Endothelial cell of umbilical vein (primary cell): ENCODE measurements at places on chromosomes 5 and 9. TPM values are rescaled to one million over a fixed set of nuclear protein-coding genes. Genes with fewer than 3 reads are reported as not detected.
A peak's percentile ranks its signal among the peaks of the same experiment; 100 is the strongest.

- no peaks in the 10 kb centered on the region for H3K27me3 ChIP-seq
- no peak overlapping the region for H3K4me3 ChIP-seq
- H3K4me1 ChIP-seq: no peaks in the 10 kb centered on the region
- no peak for DNase-seq
- no peak overlapping the region for H3K27ac ChIP-seq
- no peaks in the 10 kb centered on the region for H3K36me3 ChIP-seq
Observed at GRCh38 chr9:96459268-96460007, 9.5 kb downstream of the HABP4 start.

DNA sequence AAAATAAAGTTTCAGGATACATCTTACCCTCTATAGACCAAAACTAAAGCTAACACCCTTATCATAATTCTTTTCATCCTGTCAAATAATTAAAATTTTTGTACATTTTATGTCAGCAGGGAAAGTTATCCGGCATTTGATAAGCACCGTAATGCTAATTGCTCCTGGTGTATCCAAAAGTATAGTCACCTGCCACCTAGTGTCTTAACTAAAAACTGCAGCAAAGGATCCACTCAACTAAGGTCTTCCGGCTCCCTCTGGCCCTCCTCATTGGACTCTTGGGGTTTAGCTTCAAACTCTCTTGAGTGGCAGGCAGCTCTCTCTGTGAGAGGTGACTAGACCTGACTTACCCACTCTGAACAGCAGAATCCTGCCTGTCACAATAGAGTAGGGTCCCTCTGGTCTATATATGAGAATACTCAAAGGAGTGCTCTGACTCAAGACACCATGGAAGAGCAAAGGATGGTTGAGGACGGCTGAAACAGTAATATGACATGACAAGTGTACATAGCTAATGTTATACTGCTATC is 60.4 kb upstream of the CAST start:
- DNase-seq: peak; percentile 87
- no peaks in the 10 kb centered on the region for H3K27me3 ChIP-seq
- H3K27ac ChIP-seq: peak overlapping the region; percentile 90
- peaks cover 43% of the 10 kb centered on the region for H3K4me1 ChIP-seq

GRCh38 chr9:73640971-73641370 is 489.3 kb downstream of the ANXA1 start:
- H3K36me3 ChIP-seq: no peaks in the 10 kb centered on the region
- no peaks in the 10 kb centered on the region for H3K4me1 ChIP-seq
- H3K4me3 ChIP-seq: no peak overlapping the region
- H3K27ac ChIP-seq: no peak overlapping the region

DNA sequence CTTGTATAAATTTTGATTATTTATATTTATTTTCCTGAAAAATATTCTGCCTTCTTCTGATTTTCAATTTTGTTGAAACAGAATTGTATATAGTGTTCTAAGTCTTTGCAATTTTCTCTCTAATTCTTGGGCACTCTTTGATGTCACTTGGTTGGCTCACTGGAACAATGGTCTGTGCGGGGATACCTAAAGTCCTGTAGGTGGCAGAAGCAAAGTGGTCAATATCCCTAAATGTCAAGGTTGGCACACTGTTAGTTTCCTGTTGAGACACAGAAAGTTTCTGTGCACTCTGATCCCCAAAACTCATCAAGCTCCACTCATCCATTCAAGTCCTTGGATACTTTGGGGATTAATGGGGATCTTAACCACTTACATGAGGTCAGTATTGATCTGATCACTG is 480.8 kb upstream of the CCNG1 start:
- H3K27me3 ChIP-seq: no peaks in the 10 kb centered on the region
- no peaks in the 10 kb centered on the region for H3K4me1 ChIP-seq
- no peak overlapping the region for H3K27ac ChIP-seq
- H3K36me3 ChIP-seq: no peaks in the 10 kb centered on the region
- no peak overlapping the region for H3K4me3 ChIP-seq

GRCh38 chr9:91060520-91061343 is 259.1 kb downstream of the SYK start:
- no peak overlapping the region for H3K4me3 ChIP-seq
- H3K4me1 ChIP-seq: peaks cover 43% of the 10 kb centered on the region
- peak; percentile 98 for DNase-seq
- peak overlapping the region; percentile 68 for H3K27ac ChIP-seq
- no peaks in the 10 kb centered on the region for H3K27me3 ChIP-seq

- no peak overlapping the region for H3K27ac ChIP-seq
- H3K36me3 ChIP-seq: peaks cover 16% of the 10 kb centered on the region
- no peak overlapping the region for H3K4me3 ChIP-seq
- H3K4me1 ChIP-seq: peaks cover 5% of the 10 kb centered on the region
Observed at GRCh38 chr5:141529873-141530272, 41.0 kb downstream of the PCDHGC5 start.

The GOLM1 gene
- 94.9 and 108 TPM in 2 replicates for total RNA-seq

GRCh38 chr9:119095072-119095471 is 274.2 kb downstream of the BRINP1 start:
- no peak overlapping the region for H3K27ac ChIP-seq
- DNase-seq: no peak
- no peaks in the 10 kb centered on the region for H3K4me1 ChIP-seq

The PHF24 gene
- not detected in 2 replicates for total RNA-seq

- peak overlapping the region; percentile 90 for H3K4me3 ChIP-seq
- peaks cover 39% of the 10 kb centered on the region for H3K36me3 ChIP-seq
- no peak for DNase-seq
- no peaks in the 10 kb centered on the region for H3K27me3 ChIP-seq
- no peak overlapping the region for H3K27ac ChIP-seq
- peaks cover 37% of the 10 kb centered on the region for H3K4me1 ChIP-seq
Observed at GRCh38 chr5:179822444-179822990, 1.8 kb downstream of the SQSTM1 start.

DNA sequence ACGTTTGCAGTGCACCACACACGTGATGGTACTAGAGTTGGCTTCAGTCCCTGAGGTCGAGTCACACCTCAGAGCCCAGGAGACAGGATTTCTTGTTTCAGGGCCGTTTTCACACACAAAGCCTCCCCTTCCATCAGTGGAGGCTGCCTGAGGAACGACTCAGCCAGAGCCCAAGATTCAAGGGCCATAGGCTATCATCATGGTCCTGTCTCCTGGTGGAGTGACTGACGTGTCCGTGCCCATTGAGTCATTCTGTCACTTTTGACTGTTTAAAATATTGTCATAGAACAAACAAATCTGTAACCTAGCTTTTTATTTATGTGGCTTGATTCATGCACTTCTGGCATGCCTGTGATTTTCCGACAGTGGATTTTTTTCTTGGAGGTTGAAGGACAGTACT is 28.3 kb downstream of the CAMK2A start:
- H3K27ac ChIP-seq: no peak overlapping the region
- H3K4me3 ChIP-seq: no peak overlapping the region
- H3K36me3 ChIP-seq: no peaks in the 10 kb centered on the region

DNA sequence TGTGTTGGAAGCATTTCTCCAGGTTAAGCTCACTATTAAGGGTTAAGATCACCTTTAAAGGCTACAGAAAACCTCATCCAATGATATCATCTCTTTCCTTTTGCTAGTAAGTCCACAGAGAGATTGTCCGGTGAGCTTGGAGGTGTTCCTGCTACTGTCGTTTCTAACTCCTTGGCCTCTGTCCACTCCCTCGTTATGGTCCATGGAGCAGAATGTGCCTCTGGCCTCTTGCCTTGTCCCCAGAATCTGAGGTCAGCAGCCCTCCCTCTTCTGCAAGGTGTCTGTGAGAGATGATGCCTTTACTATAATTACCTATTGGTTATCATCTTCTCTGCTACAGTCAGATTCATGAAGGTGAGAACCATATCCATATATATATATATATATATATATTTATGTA is 15.0 kb downstream of the ORM2 start:
- H3K27me3 ChIP-seq: no peaks in the 10 kb centered on the region
- H3K27ac ChIP-seq: no peak overlapping the region
- H3K4me3 ChIP-seq: no peak overlapping the region
- no peak for DNase-seq
- H3K4me1 ChIP-seq: no peaks in the 10 kb centered on the region

The RASGEF1C gene
- not detected in 2 replicates for total RNA-seq

DNA sequence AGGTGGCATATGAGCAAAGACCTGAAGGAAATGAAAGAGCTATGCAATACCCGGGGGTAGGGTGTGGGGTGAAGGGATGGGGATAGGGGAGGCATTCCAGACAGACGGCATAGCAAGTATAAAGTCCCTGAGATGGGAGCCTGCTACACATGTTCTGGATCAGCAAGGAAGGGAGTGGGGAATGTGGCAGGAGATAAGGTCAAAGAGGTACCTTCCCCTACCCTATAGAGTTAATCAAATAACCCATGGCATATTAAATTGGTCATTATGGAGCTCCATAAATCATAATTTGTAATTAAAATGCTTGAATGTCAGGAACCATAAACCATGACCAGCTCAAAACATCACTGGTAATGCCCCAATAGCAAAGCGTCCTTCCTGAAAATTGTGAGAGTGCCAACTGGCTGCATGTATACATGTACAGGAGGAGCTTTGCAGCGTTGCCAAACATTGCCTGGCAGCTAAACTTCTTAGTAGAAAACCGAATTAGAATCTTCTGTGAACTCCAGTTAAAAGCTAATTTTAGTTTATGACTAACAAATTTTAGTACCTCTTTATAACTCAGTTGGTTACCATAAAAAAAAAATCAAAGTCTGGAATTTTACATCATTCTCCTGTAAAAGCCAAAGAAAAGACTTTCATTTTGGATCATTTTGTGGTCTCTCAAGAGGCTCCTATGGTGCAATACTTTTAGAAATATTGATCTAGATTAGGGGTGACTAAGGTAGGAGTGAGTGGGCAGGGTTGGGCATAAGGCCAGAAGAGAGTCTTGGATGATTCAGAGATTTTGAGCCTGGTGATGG is 4.7 kb downstream of the DNAI1 start:
- H3K4me1 ChIP-seq: no peaks in the 10 kb centered on the region
- DNase-seq: no peak
- H3K27ac ChIP-seq: no peak overlapping the region
- H3K27me3 ChIP-seq: peaks cover 17% of the 10 kb centered on the region
- no peaks in the 10 kb centered on the region for H3K36me3 ChIP-seq

DNA sequence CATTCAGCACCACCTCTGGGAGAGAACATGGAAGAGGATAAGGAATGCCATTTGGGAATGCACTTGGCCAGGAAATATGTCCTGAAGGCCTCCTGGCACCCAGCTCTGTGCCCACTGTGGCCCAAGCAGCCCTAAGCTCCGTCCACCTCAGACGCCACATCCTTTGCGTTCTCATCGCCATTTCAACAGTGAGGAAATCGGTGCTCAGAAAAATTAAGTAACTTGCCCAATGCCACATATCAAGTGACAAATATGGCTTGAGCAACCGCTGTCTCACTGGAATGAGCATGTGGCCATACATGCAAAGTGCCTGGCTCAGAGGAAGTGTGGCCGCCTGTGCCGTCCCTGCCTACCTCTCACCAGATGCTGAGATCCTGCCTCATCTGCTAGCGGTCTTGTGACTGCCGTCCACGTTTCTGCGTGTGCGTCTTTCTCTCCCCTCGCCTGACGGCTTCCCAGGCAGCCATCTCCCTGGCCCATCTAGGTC is 984 bp upstream of the DOK3 start:
- no peak overlapping the region for H3K27ac ChIP-seq
- peaks cover 9% of the 10 kb centered on the region for H3K4me1 ChIP-seq
- no peaks in the 10 kb centered on the region for H3K27me3 ChIP-seq
- H3K36me3 ChIP-seq: peaks cover 9% of the 10 kb centered on the region
- no peak for DNase-seq
- no peak overlapping the region for H3K4me3 ChIP-seq

DNA sequence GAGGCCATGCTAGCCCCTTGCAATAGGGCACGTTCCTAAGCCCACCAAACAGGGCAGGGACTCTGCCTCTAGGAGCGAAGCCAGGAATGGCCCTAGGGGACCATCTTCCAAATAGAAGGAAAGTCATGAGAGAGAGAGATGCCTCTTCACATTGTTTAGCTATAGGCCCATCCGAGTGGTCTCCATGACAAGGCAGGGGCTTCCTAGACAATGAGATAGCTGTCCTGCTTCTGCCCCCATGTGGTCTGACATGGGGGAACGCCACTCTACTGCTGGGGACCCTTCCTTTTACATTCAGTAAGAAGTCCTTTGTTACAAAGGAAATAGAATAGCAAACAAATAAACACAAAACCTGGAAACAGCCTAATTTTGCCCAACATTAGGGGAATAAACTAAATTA is 17.9 kb upstream of the KIF4B start:
- H3K4me3 ChIP-seq: no peak overlapping the region
- H3K4me1 ChIP-seq: peaks cover 15% of the 10 kb centered on the region
- H3K27ac ChIP-seq: no peak overlapping the region
- no peaks in the 10 kb centered on the region for H3K36me3 ChIP-seq
- DNase-seq: peak; percentile 39

The STING1 gene
- 108 and 127 TPM in 2 replicates for total RNA-seq

The YTHDC2 gene
- total RNA-seq: 33.2 and 40.7 TPM in 2 replicates

DNA sequence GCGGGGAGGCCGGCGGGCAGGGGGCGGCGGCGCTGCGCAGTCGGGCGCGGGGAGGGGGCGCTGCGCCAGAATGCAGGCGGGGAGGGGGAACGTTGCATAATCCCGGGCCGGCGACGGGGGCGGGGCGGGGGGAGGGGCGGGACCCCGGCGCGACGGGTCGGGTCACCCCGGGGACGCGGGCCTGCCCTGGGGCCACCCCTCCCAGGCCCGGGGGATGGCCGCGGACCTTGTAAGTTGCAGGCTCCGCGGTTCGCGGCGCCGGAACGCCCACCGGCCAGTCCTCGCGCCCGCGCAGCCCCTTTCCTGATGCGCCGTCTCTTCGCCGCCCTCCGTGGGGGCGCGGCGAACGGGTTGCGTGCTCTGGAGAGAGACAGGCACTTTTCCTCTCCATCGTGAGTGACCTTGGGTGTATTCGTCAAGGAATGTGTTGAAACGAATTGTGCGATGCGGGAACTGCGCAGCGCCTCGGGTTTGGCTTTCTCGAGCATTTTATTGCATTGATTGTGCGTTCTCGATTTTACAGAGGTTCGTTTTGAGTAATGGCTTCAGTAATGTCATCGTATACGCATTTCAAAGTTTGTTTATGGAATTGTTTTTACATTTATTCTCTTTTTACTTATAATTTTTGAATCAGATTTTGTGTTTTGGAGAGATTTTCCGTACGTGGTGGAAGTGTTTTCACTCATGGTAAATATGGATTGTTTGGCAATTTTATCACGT is 802 bp downstream of the SPIN1 start:
- no peaks in the 10 kb centered on the region for H3K36me3 ChIP-seq
- peaks cover 16% of the 10 kb centered on the region for H3K4me1 ChIP-seq
- H3K4me3 ChIP-seq: peak overlapping the region; percentile 85
- peak; percentile 71 for DNase-seq
- peak overlapping the region; percentile 80 for H3K27ac ChIP-seq

The RLN2 gene
- total RNA-seq: 0.48 TPM in 1 of 2 replicates, not detected in the other

DNA sequence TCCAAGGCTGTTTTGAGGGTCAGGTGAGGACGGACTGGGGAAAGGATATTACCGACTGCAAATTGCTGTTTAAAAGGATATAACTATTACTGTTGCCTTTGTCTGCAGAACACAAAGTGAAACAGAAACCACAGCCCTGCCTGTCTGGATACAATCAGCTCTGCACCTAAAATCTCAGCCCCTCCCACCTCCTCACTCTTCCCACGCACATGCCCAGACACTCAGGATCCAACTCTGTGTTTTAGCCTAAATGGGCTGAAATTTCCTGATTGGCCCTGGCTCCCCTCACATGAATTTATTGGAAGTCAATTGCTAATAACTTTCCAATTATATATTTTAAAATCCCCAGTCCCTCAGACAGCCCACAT is 176.3 kb upstream of the PPP1R26 start:
- H3K4me1 ChIP-seq: no peaks in the 10 kb centered on the region
- no peaks in the 10 kb centered on the region for H3K36me3 ChIP-seq
- no peak overlapping the region for H3K27ac ChIP-seq
- H3K4me3 ChIP-seq: no peak overlapping the region

- H3K27me3 ChIP-seq: no peaks in the 10 kb centered on the region
- H3K4me3 ChIP-seq: no peak overlapping the region
- peaks cover 1% of the 10 kb centered on the region for H3K4me1 ChIP-seq
Observed at GRCh38 chr9:89530726-89531125, 32.8 kb upstream of the SEMA4D start.

The HRH2 gene
- total RNA-seq: not detected in 2 replicates
